ENCODE measurements at places on chromosomes 2 and 18. TPM values are rescaled to one million over a fixed set of nuclear protein-coding genes. Genes with fewer than 3 reads are reported as not detected.

GRCh38 chr2:27940982-27941381, 50.5 kb downstream of the BABAM2 start:
- no peaks in the 10 kb centered on the region for H3K27me3 ChIP-seq
- H3K27ac ChIP-seq: no peak overlapping the region
- H3K4me1 ChIP-seq: no peaks in the 10 kb centered on the region
- no peak overlapping the region for H3K4me3 ChIP-seq
- DNase-seq: no peak

- no peak overlapping the region for H3K4me3 ChIP-seq
- H3K27ac ChIP-seq: no peak overlapping the region
- H3K4me1 ChIP-seq: no peaks in the 10 kb centered on the region
Measured at GRCh38 chr2:8918412-8918811, 81.0 kb upstream of the KIDINS220 start.

DNA sequence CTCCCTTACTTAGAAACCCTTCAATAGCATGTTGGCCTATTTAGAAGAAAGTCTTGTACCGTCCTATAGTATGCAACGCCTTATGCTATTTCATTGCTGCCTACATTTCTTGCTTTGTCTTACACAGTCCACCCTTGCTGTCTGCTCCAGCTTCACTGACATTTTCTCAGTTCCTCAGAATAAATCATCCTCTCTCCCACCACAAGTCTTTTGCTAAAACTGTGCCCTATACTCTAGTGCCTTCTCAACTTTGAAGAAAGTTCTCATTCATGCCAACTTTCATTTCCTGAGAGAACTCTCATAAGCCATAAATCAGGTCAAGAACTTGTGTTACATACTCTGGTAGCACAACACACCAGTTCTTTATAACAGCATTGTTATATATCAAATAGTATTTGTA, 54.3 kb upstream of the COL3A1 start:
- H3K27ac ChIP-seq: no peak overlapping the region
- no peak for DNase-seq

GRCh38 chr2:131394147-131394931, 30.4 kb upstream of the RAB6D start:
- DNase-seq: no peak
- H3K36me3 ChIP-seq: no peaks in the 10 kb centered on the region
- H3K4me3 ChIP-seq: peak overlapping the region; percentile 28
- H3K27me3 ChIP-seq: no peaks in the 10 kb centered on the region
- H3K4me1 ChIP-seq: no peaks in the 10 kb centered on the region
- no peak overlapping the region for H3K27ac ChIP-seq

- H3K27ac ChIP-seq: no peak overlapping the region
- H3K4me3 ChIP-seq: no peak overlapping the region
- no peaks in the 10 kb centered on the region for H3K36me3 ChIP-seq
Measured at GRCh38 chr2:171430516-171431410, 3.0 kb downstream of the METTL8 start.

DNA sequence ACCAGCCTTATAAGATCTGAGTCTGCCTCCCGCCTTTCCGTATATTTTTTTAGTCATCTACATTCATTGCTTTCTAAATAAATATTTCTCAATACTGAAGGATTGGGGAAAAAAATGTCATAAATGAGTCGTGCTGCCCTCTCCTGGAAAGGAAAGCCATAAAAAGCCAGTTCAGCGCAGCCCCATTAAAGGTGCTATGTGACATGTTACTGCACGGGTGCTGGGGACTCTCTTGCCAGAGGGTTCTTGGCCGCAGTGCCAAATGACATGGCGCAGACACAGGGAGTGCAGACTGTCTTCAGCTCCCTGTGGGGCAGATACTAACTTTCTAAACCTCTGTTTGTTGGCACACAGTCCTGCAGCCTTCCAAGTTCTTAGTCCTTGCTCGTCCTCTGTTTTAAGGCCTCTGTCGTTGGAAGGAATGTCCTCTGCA, 53.7 kb upstream of the MAP3K20 start:
- no peak overlapping the region for H3K4me3 ChIP-seq
- peaks cover under 1% of the 10 kb centered on the region for H3K4me1 ChIP-seq
- no peaks in the 10 kb centered on the region for H3K27me3 ChIP-seq
- H3K27ac ChIP-seq: no peak overlapping the region
- DNase-seq: no peak
- no peaks in the 10 kb centered on the region for H3K36me3 ChIP-seq

Gene PSME4
- 14.9 TPM for total RNA-seq

- no peak for DNase-seq
- H3K36me3 ChIP-seq: no peaks in the 10 kb centered on the region
- no peaks in the 10 kb centered on the region for H3K27me3 ChIP-seq
- H3K4me1 ChIP-seq: peaks cover 33% of the 10 kb centered on the region
- H3K4me3 ChIP-seq: peak overlapping the region; percentile 99
Measured at GRCh38 chr18:21105936-21106335, 5.7 kb downstream of the ROCK1 start.

Gene RAB6C
- total RNA-seq: not detected

Gene ATP8B1
- 30.9 TPM for total RNA-seq

Gene SCRN3
- total RNA-seq: 2.3 TPM

Gene FEV
- not detected for total RNA-seq

- H3K27ac ChIP-seq: no peak overlapping the region
- DNase-seq: no peak
- no peaks in the 10 kb centered on the region for H3K36me3 ChIP-seq
- no peak overlapping the region for H3K4me3 ChIP-seq
Measured at GRCh38 chr2:20425371-20425881, 21.4 kb upstream of the RHOB start.

DNA sequence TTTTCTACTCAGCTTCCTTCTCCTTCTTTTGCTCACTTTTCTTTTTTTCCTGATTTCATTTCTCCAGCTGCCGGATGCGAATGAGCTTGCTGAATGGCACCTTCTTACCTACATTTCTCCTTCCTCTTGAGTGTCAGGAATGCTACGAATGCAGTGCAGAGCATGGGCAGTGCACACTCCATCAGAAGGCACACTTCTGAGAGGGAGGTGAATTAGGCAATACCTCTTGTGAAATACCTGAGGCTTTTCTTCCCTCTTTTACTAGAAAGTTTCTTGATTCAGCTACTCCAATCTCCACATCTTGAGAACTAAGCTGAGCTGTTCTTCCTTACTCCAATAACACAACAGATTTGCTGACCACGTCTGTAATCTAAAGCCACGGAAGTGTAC, 51.1 kb downstream of the PLEKHM3 start:
- no peak for DNase-seq
- peaks cover 8% of the 10 kb centered on the region for H3K36me3 ChIP-seq
- no peak overlapping the region for H3K27ac ChIP-seq
- H3K4me3 ChIP-seq: no peak overlapping the region
- H3K4me1 ChIP-seq: no peaks in the 10 kb centered on the region
- no peaks in the 10 kb centered on the region for H3K27me3 ChIP-seq

DNA sequence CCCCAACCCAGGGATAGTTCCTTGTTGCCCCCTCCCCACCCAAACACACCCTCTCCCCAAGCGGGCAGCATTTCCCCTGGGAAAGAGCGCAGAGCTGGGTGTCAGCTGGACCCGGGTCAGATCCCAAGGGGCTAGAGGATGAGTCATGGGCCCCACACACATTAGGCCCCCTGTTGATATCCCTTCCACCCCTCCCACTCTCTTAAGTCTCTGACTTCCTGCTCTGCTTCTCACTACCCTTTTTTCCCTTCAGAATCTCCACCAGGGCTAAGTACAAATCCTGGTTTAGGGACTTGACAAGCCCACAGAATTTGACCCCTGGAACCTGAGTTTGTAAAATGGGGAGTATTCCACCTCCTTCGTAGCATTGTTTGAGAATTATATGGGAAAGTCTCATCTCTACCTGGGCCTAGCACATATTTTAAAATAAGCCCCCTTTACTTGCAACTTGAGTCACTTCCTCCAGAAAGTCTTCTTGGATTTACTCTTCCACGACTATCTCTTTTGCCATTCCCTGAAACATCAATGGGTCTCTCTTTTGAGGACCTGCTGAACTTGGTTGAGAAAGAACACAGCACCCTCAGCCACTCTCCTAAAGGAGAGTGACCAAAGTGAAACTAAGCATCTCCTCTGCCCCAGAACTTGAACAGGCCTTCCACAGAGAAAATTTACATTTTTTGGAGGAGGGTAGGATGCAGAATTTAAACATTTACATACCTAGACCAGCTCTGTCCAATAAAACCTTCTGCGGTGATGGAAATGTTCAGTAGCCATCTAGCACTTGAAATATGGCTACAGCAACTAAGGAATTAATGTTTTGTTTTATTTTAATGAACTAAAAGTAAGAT, 4.7 kb downstream of the RTKN start:
- peaks cover 28% of the 10 kb centered on the region for H3K4me1 ChIP-seq
- no peak overlapping the region for H3K27ac ChIP-seq
- H3K4me3 ChIP-seq: no peak overlapping the region
- H3K27me3 ChIP-seq: no peaks in the 10 kb centered on the region
- peaks cover 5% of the 10 kb centered on the region for H3K36me3 ChIP-seq

GRCh38 chr18:80210312-80211083, 36.8 kb downstream of the PARD6G start:
- H3K4me1 ChIP-seq: no peaks in the 10 kb centered on the region
- no peak overlapping the region for H3K4me3 ChIP-seq
- DNase-seq: no peak
- H3K27ac ChIP-seq: no peak overlapping the region
- no peaks in the 10 kb centered on the region for H3K27me3 ChIP-seq

DNA sequence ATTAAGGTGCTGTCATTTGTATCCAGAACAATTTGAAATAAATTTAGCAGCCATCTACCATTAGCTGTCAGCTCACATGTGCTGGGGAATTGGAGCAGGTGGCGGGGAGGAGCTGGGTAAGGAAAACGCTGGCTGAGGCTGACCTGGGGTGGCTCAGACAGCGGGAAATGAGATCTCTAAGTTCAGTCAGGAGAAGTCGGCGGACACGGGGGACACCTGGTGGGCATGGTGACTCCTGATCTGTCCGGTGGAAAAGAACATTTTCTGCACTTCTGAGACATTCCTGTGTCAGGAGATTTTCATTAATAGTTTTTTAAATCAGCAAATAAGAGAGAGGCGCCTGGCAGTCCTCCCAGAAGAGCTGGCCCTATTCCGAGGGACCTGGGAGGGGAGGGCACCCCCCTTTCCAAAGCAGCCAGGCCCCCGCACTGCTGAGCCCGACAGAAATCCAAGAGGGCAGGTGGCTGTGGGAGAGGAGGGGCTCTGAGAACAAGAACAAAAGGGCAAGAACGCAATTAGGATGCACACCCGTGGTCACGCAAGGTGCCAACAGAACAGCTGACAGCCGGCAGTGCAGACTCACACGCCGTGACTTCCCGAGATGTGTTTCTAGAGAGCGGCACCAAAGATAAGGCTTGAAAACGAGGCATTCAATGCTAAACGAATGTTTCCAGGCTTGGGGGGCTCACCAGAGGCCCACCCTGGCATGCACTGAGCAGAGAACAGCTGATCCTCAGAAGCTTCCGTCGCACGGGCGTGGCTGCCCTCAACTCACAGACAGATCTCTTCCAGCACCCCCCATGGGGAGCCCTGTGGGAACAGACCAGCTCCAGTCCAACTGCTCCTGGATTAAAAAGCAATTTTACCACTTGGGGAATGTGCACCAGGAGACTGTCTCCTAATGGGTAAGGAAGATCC, 26.4 kb downstream of the SLC66A2 start:
- peaks cover 19% of the 10 kb centered on the region for H3K36me3 ChIP-seq
- no peak overlapping the region for H3K27ac ChIP-seq
- H3K4me3 ChIP-seq: no peak overlapping the region

Gene AGFG1
- 25.5 TPM for total RNA-seq

Gene CHST9
- 0.21 TPM for total RNA-seq

- H3K27ac ChIP-seq: no peak overlapping the region
- H3K36me3 ChIP-seq: no peaks in the 10 kb centered on the region
- H3K4me3 ChIP-seq: no peak overlapping the region
- no peaks in the 10 kb centered on the region for H3K4me1 ChIP-seq
- no peak for DNase-seq
Measured at GRCh38 chr2:135227386-135227785, 175.3 kb downstream of the RAB3GAP1 start.

Gene ERFE
- total RNA-seq: 3.3 TPM

GRCh38 chr2:6824962-6825361, 40.7 kb downstream of the CMPK2 start:
- DNase-seq: no peak
- H3K36me3 ChIP-seq: no peaks in the 10 kb centered on the region
- H3K4me1 ChIP-seq: no peaks in the 10 kb centered on the region
- no peak overlapping the region for H3K4me3 ChIP-seq
- H3K27me3 ChIP-seq: no peaks in the 10 kb centered on the region

DNA sequence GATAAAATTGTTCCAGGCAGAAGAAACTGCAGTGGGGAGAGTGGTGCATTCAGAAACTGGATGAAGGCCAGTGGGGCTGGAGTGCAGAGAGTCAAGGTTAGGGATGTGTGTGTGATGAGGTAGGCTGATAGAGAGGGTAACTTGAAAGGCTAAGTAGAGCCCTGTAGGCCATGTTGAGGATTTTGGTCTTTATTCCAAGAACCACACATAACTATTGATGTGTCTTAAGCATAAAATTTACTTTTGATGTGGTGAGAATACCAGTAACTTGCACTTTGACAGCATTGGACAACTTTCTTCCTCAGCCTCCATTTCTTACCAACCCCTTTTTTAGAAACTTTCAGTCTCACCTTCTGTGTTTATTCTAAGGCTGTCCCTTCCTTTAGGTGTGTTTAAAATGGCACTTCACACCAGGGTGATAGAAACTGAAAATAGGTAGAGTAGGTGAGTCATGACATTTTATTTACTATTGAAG, 22.6 kb downstream of the MTX2 start:
- no peaks in the 10 kb centered on the region for H3K4me1 ChIP-seq
- H3K27ac ChIP-seq: no peak overlapping the region
- H3K27me3 ChIP-seq: no peaks in the 10 kb centered on the region
- no peak for DNase-seq
- H3K4me3 ChIP-seq: no peak overlapping the region
- H3K36me3 ChIP-seq: no peaks in the 10 kb centered on the region

GRCh38 chr18:31101183-31102024, 817 bp downstream of the DSC2 start:
- peak overlapping the region; percentile 34 for H3K27ac ChIP-seq
- peak overlapping the region; percentile 67 for H3K4me3 ChIP-seq
- no peaks in the 10 kb centered on the region for H3K36me3 ChIP-seq
- no peaks in the 10 kb centered on the region for H3K4me1 ChIP-seq

DNA sequence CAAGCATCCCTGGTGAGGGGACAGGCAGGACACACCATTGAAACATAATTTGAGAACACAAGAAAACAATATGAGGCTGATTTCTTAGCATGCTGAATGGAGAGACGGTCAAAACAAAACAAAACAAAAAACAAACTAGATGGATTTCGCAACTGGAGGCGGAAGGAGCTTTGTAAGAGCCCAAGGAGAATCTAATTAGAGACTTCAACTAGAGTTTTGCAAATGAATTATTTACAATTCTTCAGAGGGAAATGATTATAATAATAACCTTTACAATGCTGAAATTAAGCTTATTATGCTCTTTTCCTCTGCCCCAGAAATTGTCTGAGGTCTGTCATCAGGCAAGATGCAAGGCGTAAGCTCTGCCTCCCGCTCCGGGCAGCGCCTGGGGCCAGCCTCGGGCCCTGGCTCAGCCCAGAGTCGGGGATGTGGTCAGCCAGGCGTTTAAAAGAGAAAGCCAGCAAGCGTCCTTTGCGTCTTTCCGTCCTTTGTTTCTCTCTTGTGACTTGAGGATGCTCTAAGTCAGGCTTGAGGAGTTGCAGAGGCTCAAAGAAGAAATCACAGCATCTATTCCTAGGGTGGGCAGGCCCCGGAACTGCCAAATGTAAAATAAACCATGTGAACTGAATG, 139.6 kb downstream of the TWIST2 start:
- no peaks in the 10 kb centered on the region for H3K4me1 ChIP-seq
- no peak overlapping the region for H3K4me3 ChIP-seq
- no peak overlapping the region for H3K27ac ChIP-seq
- DNase-seq: no peak
- H3K27me3 ChIP-seq: no peaks in the 10 kb centered on the region
- H3K36me3 ChIP-seq: no peaks in the 10 kb centered on the region
